ENCODE measurements at places on chromosomes 11 and 22. TPM values are rescaled to one million over a fixed set of nuclear protein-coding genes. Genes with fewer than 3 reads are reported as not detected.
A peak's percentile ranks its signal among the peaks of the same experiment; 100 is the strongest.

RIMBP3B gene
- 0.05 TPM for polyA plus RNA-seq

MIOX gene
- polyA plus RNA-seq, result not detected

MED19 gene
- polyA plus RNA-seq, result 19.2 TPM

BIRC3 gene
- polyA plus RNA-seq, result not detected

GRAP2 gene
- polyA plus RNA-seq, result 3.1 TPM

ETS1 gene
- polyA plus RNA-seq, result 90.0 TPM

BRSK2 gene
- polyA plus RNA-seq, result 2.6 TPM

CNGA4 gene
- not detected for polyA plus RNA-seq

RFPL2 gene
- not detected for polyA plus RNA-seq

SAA2 gene
- 0.40 TPM for polyA plus RNA-seq

IRAG1 gene
- polyA plus RNA-seq, result 4.7 TPM

CPT1B gene
- 26.0 TPM for polyA plus RNA-seq

DNA sequence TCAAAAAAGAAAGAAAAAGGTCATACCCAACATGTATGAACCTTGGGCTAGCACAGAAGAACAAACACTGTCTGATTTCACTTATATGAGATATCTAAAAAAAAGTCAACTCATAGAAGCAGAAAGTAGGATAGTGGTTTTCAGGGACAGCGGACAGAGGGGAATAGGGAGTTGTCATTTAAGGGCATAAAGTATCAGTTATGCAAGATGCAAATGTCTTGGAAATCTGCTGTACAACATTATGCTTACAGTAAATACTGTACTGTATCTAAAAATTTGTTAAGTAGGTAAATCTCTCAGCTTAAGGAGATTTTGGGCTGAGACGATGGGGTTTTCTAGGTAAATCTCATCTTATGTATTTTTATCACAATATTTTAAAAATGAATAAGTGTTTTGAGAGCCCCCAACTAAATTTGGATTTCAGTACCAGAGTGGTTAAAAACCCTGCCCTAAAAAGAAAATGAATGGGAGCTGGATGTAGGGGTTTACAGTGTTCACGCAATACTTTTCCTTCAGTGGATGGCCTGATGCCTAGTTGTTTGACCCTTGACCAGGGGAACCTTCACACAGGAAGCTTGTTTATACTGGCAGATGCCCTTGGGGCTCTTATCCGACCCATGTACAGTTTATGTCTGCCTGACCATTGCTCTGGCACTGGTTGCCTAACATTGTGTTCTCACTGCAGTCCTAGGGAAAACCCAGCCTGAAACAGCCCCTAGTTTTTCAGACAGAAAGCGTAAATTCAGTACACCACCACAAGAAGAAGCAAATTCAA is 34.8 kb downstream of the SLC22A9 start:
- no peak for DNase-seq

DNA sequence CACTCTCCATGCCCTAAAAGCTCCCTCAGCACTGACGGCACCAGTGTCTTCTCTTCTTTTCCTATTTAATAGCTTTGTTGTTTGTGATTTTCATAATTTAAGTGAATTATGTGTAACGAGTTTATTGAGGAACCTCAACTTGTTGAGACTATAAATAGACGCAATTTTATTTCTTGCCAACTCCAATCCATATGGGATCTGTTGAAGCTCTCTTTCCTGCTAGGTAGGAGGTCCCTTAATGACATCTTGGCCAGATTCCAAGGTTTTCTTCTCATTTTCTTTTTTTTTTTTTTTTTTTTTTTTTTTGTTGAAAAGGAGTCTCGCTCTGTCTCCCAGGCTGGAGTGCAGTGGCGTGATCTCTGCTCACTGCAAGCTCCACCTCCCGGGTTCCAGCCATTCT is 14.2 kb downstream of the RTL6 start:
- no peak for DNase-seq

DNA sequence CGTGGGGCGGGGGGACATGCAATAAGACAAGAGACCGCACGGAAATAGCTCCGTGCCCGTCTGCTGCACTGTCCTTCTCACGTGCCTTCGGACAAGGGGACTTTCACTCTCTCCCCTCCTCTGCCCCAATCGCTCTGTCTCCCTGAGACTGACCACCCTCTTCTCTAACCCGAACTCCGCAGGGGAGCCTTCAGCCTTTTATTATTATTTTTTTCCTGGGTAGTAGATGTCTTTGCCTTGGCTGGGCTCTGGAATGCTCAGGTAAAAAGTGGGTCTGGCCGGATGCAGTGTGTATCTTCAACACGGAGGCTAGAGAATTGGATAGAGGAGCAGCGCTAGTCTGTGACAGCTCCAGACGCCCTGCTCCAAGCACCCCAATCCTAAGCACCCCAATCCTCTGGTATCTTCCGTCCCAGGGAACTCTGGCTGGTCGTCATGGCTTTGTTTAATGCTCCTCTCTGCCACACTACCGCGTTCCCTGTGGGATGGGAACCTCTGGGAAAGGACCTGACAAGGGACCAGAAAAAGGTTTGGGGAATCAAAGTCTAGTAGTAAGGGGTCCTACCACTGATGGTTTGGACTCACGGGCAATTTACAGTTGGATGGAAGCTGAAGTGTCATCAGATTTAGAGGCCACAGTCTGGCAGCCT is 25.1 kb upstream of the ROBO3 start:
- DNase-seq, result no peak

DNA sequence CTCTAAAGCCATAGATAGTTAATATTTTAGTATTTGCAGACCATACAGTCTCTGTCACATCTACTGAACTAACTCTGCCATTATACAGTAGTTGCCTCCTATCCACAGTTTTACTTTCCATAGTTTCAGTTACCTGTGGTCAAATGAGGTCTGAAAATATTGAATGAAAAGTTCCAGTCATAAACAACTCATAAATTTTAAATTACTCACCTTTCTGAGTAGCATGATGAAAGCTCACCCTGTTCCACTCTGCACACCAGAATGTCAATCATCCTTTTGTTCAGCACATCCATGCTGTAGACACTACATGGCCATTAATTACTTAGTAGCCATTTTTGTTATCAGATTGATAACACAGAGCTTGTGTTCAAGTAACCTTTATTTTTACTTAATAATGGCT is 51.7 kb upstream of the ME3 start:
- DNase-seq, result no peak

DNA sequence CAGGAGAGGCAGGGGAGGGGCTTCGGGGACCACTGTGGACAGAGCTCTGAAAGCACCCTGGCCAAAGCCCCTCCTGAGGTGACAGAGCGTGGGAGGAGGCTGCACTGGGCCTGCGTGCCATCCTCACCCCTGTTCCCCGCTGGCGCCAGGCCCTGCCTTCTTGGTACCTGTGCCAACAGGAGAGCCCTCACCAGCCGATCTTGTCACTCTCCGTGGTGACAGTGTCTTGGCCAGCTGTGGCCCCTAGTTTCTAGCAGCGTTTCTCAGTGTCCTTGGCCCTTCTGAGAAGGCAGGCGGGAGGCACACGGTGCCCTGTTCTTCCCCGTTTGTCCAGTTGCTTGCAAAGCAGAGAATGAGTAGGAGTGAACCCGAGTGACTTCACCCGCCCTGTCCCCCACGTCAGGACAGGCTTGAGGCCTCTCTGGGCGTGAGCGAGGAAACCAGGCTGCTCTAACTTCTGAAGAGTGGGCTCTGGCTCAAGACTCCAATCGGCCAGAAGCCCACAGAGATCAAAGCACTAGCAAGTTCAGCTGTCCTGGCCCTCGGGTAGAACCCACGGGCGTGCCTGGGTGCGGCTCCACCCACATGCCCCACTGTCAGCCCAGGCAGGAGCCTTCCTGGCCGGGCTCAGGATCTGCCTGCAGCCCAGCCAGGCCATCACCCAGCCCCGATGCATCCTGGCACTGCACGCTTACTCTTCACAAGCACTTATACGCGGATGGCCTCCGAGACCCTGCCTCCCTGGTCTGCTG is 60.2 kb upstream of the EMID1 start:
- DNase-seq, result no peak

- DNase-seq, result no peak
Observed at GRCh38 chr22:45451972-45452371, 38.5 kb downstream of the RIBC2 start.

- no peak for DNase-seq
Observed at GRCh38 chr11:125413226-125413625, 82.8 kb downstream of the FEZ1 start.

- no peak for DNase-seq
Observed at GRCh38 chr11:119573858-119574257, 150.9 kb upstream of the THY1 start.

GRCh38 chr11:17601676-17602075 is 54.6 kb downstream of the OTOG start:
- no peak for DNase-seq

GRCh38 chr11:111846636-111847035 is 24.7 kb downstream of the ALG9 start:
- DNase-seq, result no peak

GRCh38 chr11:2311353-2312133 is 9.7 kb downstream of the TSPAN32 start:
- DNase-seq, result no peak

GRCh38 chr11:83681031-83681781 is 395.0 kb upstream of the CCDC90B start:
- peak; percentile 64 for DNase-seq

GRCh38 chr11:102807921-102808320 is 10.0 kb upstream of the MMP1 start:
- no peak for DNase-seq

DNA sequence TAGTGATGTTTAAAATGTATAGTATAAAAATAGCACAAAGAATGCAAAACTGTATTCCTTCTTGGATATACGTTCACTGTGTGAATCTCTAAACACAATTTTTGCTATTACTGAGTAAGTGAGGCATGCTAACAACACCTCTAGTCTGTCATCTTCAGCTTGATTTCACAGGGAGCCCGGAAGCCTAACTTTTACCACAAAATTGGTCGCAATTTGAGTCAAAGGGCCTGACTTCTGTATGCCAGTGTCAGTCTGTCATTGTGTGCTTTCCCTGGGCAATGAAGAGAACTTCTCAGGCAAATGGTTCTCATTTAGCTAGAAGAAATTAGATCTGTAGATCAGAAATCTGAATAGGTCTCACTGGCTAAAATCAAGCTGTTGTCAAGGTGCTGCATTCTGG is 1059.5 kb downstream of the FAM181B start:
- DNase-seq, result no peak

GRCh38 chr22:40310081-40310767 is 36.1 kb upstream of the ADSL start:
- peak; percentile 84 for DNase-seq

DNA sequence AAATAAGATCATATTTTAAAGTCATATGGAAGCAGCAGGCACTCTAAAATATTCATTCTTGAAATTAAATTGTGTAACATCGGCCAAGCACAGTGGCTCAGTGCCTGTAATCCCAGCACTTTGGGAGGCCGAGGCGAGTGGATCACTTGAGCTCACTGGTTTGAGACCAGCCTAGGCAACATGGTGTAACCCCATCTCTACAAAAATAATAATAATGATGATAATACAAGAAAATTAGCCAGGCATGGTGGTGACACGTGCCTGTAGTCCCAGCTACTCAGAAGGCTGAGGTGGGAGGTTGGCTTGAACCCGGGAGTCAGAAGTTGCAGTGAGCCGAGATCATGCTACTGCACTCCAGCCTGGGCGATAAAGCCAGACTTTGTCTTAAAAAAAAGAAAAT is 77.4 kb downstream of the TRIM29 start:
- DNase-seq, result no peak

GRCh38 chr11:63937713-63938478 is 906 bp upstream of the NAA40 start:
- no peak for DNase-seq

DNA sequence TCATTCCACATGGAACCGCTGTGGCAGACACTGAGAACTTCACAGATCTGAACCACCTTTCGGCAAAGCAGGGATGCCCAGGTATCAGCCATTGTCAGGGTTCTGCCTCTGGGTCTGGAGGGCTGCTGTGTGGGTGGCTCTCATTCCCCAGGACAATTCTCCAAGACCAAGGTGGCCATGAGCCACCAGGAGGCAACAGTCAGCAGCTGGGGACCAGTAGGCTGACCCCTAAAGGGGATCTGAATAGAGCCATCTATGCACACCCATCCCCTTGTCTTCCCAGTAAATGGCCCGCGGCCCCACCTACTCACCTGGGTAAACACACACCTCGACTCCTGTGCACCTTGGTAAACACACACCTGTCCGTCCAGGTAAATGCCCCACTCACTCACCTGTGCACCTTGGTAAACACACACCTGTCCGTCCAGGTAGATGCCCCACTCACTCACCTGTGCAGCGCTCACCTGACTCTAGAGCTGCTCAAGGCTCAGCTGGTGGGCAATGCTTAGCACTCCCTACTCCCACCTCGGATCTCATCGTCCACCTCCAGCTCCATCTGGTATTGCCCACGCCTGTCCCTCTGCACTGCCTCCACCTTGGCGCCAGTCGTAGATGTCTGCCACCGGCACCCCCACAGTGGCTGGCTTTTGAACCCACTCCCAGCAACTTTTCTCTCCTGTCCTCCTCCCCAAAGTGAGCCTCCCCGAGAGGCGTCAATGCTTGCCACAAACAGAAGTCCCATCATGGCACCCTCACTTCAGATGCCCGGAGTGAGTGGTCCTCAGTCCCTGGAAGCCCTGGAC is 10.2 kb downstream of the SLC25A1 start:
- no peak for DNase-seq

GRCh38 chr11:133951327-133952198 is 5.2 kb downstream of the IGSF9B start:
- no peak for DNase-seq

- DNase-seq, result no peak
Observed at GRCh38 chr22:17764036-17764435, 10.2 kb downstream of the BID start.

- no peak for DNase-seq
Observed at GRCh38 chr11:79086056-79086455, 354.8 kb downstream of the TENM4 start.

DNA sequence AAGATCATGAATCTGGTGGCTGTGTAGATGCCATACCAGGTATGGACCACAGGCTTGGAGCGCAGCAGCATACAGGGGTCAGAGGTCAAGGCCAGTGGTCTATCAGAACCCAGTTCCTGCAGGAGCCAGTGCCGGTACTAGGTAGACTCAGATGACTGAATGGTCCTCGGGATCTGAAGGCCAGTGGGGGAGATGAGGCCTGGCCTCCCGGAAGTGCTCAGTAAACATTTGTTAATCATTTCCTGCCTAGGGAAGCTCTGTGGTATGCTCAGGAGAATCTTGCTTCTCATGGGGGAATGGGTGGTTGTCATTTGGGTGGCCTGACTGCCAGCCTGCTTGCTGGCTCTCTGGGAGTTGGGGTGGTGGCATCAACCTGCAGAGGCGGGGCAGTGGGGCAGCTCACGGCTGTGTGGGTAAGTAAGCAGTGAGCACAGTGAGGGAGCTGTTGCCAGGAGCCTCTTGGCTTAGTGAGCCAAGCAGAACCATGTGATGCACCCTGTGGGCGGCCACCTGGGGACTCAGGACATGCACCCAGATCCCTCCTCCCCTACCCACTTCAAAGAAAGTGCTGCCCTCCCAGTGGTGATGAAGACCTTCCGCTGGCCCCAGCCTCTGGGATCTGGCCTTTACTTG is 33.0 kb downstream of the PTPRJ start:
- no peak for DNase-seq

- no peak for DNase-seq
Observed at GRCh38 chr11:44548032-44548695, 17.3 kb upstream of the CD82 start.

DNA sequence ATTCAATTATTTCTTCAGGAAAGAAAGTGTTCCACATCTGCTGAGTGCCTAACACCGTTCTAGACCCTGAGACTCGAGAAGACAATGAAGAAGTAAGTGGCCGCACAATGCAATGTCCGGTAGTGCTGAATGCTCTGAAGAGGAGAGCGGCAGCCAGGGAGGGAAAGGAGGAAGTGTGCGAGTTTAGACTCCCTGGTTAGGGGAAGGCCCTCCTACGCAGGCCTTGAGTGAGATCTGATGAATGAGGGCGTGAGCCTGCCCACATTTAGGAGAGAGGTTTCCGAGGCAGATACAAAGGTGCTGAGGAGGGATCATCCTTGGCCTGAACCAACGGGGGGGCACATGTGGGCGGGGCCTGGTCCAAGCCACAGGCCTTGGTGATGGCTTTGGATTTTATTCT is 558.6 kb downstream of the NTM start:
- DNase-seq, result no peak
